GDM1 (cell line): ENCODE measurements at places on chromosomes 2 and 18.

GRCh38 chr2:176830362-176830761 is 382.2 kb upstream of the HNRNPA3 start:
- no peak for DNase-seq

- no peak for DNase-seq
These were observed 571.6 kb downstream of the ARHGAP15 start for GRCh38 chr2:143700865-143701264.

DNA sequence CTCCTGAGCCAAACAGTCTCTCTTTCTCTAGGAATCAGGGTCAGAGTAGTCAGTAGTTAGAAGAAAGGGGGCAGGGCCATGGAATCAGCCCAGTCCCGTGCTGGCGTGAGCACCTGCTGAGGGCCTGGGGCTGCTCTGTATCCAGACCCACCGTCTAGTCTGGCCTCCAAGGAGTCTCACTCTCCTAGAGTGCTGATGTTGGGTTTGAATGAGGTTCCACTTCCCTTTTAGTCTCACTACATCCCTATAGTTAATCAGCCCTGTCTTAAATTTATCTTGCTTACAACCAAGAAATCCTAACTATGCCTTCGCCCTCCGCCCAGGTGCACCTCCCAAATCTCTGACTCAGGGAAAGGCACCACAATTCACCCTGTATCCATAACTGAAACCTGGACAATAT is 13.4 kb upstream of the KCTD1 start:
- DNase-seq, result no peak

- DNase-seq, result no peak
These were observed 319.6 kb upstream of the TCF4 start for GRCh38 chr18:55907453-55908175.

GRCh38 chr2:169221745-169222369 is 140.5 kb downstream of the LRP2 start:
- peak; percentile 4 for DNase-seq

GRCh38 chr2:9206991-9207640 is 504 bp downstream of the ASAP2 start:
- no peak for DNase-seq

- DNase-seq, result no peak
These were observed 16.5 kb downstream of the DOK1 start for GRCh38 chr2:74571058-74571457.

DNA sequence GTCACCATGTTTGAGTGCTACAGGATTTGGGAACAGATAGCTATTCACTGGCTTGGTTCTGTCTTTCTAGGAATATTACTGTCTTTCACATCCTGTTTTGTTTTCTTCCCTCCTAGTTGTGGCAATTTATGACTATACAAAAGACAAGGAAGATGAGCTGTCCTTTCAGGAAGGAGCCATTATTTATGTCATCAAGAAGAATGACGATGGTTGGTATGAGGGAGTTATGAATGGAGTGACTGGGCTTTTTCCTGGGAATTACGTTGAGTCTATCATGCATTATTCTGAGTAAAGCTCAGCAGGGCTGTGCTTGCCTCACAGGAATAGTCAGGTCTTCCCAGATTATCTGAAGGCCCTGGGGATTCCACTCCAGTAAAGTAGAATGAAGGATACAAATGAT is 98.9 kb downstream of the ABI2 start:
- no peak for DNase-seq

DNA sequence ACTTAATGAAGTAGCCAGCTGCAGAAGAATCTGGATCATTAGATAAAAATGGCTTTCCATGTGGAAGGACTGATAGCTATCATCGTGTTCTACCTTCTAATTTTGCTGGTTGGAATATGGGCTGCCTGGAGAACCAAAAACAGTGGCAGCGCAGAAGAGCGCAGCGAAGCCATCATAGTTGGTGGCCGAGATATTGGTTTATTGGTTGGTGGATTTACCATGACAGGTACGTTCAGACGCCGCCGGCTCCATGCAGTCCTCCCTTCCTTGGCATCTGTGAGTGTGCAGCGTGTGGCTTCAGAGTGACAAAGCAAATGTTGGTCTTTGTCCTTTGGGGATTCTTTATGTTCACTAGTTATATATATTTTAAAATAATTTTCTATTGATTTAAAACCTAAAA is 1.8 kb downstream of the SLC5A7 start:
- DNase-seq, result no peak

DNA sequence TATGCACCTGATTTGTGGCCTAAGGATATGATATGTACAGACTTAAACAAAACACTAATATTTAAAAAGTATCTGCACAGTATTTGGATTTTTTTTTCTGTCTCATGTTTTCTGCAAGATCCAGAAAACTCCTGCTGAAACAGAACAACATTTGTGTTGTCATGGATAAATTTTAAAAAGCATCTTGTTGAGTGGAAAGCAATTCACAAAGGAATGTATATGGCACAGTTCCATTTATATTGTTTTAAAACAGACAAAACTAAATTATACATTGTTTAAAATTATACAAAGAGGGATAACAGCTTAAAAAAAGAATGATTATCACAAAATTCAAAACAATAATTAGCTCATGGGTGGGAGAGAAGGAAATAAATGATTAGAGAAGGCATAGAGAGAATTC is 193.5 kb downstream of the PPP1R1C start:
- DNase-seq, result no peak

GRCh38 chr2:101127319-101128056 is 23.7 kb downstream of the TBC1D8 start:
- DNase-seq, result no peak

DNA sequence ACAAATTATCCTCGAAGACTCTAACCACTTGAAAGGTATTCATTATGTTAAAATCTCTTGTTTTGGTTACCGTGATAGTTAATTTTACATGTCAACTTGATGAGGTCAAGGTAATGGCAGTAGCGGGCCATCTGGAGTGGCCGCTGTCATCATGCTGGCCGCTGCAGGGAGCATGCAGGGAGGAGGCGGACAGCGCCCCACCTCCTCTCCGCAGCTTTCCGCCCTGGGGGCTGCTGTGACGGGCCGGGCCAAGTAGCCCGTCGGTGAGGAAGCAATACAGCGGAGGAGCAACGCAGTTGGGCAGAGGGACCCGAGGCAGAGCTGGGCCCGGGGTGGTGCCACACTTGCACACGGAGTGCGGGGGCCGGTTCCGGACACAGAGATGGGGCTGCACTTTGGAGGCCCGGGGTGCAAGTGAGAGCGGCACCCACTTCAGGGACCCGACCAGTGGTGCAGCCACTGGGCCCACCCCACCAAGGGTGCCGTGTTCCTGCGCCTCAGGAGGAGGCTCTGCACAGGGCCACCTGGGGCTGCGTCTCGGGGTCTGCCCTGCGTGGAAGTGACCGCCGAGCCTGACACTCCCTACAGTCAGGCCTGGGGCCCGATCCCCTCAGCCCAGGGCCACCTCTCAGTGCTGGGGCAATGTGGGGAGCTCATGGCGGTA is 452.4 kb downstream of the LRATD1 start:
- DNase-seq, result no peak

DNA sequence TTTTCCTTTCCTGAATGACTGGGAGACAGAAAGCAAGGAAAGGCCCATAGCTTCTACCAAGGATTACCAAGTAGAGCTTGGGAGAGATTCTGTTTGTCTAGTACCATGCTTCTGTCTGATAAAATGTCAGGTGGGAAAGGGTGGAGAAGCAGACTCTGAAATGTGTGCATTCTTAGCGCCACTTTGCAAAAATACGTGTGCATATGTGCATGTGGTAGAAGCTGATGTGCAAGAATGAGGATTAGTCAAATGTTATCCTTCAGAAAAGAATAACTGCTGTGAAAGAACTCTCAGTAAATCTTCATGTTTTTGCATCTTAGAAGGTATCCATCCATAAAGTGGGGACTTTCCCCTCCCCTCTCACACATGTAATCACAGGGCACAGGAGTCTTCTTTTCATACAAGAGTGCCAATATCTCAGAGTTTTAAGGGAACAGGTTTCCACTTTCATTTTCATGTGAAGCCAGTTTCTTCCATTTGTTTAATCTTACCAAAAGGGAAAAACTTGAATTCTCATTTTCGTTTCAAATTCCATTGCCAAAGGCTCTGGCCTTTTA is 15.4 kb upstream of the DGKD start:
- no peak for DNase-seq

- DNase-seq, result no peak
These were observed 12.1 kb downstream of the PLEKHH2 start for GRCh38 chr2:43648994-43649701.

- no peak for DNase-seq
These were observed 9.8 kb downstream of the ACP1 start for GRCh38 chr2:274503-274902.

- no peak for DNase-seq
These were observed 4.2 kb upstream of the TWSG1 start for GRCh38 chr18:9330419-9330818.

DNA sequence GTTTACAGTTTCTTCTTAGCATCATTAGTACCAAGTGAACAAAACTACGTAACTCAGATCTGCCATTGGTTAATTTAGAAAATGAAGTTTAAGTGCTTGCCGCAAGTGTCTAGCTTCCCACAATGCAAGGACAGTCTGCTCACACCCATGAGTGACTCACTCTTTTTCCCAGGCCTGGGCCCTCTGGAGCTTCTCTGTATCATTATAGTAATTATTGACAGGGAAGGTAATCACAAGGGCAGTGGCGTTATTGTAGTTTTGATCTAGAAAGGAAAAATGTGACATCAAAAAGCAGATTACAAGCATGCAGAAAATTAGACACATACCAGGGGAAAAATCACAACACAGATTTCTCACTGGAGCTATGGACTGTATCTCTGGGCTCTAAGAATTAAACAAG is 38.5 kb downstream of the NPC1 start:
- DNase-seq, result no peak

DNA sequence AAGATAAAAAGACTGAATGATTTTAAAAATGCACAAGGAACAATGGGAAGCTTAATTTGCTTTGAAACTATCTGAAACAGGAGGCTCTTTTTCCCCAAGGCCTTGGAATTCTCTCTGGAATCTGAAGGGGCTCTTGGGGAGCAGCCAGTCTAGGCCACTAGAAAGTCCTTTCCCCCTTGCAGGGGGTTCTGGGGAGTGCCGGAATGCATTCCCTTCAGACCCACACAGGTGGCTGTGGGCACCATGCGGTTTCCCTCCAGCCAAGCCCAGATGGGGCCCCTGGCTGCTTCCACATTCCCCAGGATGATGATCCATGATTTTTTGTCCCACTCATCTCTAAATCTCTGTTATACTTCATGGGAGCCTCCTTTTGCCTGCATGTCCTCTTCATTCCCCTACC is 10.7 kb downstream of the GPR45 start:
- DNase-seq, result no peak

GRCh38 chr2:19873014-19873413 is 28.8 kb downstream of the TTC32 start:
- DNase-seq, result no peak

GRCh38 chr2:200863782-200864175 is 679 bp downstream of the CLK1 start:
- DNase-seq, result no peak

GRCh38 chr2:64601785-64602391 is 51.8 kb downstream of the SERTAD2 start:
- no peak for DNase-seq

- DNase-seq, result no peak
These were observed 48.2 kb upstream of the PAPOLG start for GRCh38 chr2:60707750-60708371.

- DNase-seq, result no peak
These were observed 622 bp downstream of the LRP2 start for GRCh38 chr2:169361706-169362117.

DNA sequence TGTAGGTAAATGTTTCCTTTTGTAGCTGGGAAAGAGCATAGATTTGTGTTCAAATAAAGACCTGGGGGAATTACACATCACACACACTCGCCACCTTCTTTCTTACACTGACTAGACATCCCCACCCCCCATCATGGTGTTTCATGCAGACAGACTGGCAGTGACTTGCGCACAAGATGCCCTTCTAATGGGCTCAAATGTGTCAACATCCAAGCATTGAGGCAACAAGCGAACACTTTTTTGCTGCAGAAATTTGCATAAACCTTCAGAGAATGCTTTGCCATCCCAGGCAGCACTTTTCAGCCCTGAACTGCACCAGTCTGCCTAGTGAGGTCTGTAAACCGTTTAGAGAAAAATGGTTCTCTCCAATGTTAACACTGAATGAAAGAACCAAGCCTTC is 4.5 kb downstream of the HOXD8 start:
- no peak for DNase-seq

- DNase-seq, result no peak
These were observed 100.4 kb downstream of the CCDC141 start for GRCh38 chr2:178949584-178949983.

GRCh38 chr2:152241948-152242729 is 66.6 kb upstream of the STAM2 start:
- no peak for DNase-seq

DNA sequence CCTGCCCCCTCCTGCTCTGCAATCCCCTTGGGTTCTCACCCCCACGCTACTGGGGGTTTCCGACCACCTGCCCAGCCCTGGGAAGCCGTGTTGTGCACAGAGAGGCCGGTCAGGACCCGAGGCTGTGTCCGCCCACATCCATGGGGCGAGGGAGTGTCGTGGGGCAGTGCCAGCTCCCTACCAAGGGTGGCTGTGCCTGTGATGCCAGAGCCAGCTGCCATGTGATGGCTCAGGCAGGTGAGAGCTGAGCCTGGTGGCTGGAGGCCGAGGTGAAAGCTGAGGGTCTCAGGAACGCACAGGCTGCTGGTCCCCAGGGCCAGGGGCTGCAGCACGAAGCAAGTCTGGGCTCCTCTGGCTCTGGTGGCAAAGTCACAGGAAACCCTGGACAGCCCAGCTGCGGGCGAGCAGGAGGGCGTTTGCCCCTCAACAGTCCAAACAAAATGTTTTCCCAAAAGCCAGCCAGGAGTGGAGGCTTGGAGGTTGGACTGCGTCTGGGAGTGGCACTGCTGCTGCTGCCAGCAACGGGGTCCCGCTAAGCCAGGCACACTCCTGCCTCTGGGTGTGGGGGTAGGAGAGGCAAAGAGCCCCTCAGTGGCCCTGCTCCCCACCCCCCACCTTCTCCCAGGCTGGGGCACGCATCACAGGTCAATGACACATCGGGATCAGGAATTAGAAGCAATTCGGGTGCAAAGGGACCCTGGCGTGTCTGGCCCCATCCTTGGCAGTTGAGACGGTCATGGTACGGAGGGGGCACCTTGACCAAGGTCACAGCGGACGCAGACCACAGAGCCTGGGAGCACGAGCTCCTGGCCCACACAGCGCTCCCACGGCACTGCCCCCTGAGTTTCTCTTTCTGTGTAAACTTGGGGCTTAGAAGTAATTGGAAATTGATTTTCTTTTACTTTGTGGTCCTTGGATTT is 72.4 kb upstream of the GPC1 start:
- no peak for DNase-seq
